ENCODE measurements at places on chromosomes 11 and 22. TPM values are rescaled to one million over a fixed set of nuclear protein-coding genes. Genes with fewer than 3 reads are reported as not detected.

The CARD10 gene
- polyA plus RNA-seq: not detected

The TRIM51 gene
- polyA plus RNA-seq: not detected

The TREH gene
- polyA plus RNA-seq: not detected

The GALNT18 gene
- polyA plus RNA-seq: not detected

The RBFOX2 gene
- polyA plus RNA-seq: not detected
